Dorsolateral prefrontal cortex (tissue), 122 donors: ENCODE measurements at places on chromosomes 7 and 10. TPM values are rescaled to one million over a fixed set of nuclear protein-coding genes. Genes with fewer than 3 reads are reported as not detected.

- no peak for DNase-seq
These were observed 29.5 kb downstream of the BMPR1A start for GRCh38 chr10:86785968-86786367.

DNA sequence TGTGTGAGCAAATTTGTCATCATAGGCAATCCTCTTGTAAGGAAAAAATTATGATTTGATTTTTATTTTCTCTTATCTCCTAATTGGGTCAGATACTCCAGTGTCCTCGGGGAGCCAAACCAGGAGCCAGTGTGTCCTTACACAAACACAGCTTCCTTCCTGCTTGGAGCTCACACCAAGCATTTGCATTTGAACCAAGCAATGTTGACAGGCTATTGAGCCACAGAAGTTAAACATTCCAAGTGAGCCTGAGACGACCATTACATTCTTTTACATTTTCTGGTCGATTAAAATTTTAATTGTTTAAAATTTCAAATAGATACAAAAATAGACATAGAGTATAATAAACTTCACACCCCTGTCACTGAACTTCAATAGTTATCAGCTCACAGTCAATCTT, 194.8 kb downstream of the CFTR start:
- no peak for DNase-seq

DNA sequence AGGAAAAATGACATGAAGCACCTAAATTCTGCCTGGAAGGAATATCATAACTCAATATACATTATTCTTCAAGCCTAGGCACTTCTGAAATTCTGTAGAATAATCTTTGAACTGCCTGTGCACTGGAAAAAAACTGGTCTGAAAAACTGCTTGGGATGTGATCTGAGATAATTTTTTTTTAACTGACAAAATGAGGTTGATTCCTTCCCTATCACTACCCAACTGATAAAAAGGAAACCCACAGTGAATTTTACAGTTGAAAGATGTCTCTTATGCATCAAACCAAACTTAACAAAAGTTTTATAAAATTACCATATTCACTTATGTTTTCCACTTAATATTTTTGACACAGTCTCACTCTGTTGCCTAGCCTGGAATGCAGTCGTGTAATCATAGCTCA, 67.2 kb upstream of the FAM133B start:
- no peak for DNase-seq

DNA sequence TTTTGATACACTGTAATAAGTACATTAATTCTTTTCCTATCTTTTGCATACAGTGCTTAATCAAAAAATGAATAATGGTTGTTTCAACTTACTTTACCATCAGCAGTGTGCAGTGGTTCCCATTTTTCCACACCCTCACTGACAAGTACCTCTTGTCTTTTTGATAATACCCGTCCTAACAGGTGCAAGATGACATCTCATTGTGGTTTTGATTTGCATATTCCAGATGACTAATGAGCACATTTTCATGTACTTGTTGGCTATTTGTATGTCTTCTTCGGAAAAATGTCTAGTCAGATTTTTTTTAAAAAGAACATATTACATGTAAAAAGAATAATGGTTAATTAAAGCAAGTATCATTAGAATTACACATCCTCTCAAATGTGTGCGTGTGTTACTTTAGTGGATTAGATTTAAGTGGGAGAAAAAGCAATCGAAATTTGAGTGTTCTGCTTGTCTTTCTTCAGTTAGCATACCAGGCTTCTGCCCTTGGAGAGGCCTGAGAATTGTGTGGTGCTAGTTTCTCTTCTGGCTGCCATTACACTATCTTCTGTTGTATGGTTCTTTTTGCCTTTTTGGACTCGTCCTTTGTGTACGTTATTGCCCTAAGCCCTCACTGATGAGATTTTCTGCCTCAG, 291.2 kb downstream of the AUTS2 start:
- no peak for DNase-seq

Gene UCN3
- total RNA-seq, result not detected
